ENCODE measurements at places on chromosomes 4 and X.

GRCh38 chr4:153645183-153645582 is 38.9 kb upstream of the TLR2 start:
- DNase-seq: no peak

DNA sequence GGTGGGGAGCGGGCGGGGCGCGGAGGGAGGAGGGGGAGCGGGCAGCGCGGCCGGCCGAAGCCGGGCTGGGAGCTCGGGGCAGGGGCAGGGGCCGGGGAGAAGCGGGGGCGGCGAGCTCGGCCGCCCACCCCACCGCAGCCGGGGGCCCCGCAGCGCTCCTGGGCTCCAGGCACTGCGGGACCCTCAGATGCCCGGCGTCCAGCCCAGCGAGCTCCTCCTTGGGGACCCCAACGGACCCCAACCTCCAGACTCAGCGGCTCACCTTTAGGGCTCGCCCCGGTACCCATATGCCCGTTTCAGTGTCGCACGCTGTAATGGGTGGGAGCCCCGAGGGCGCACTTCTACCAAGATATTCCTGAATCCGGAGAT is 357 bp upstream of the ADGRG2 start:
- DNase-seq: no peak

GRCh38 chr4:72555377-72555831 is 13.6 kb downstream of the ADAMTS3 start:
- DNase-seq: no peak

- DNase-seq: no peak
These were observed 24.7 kb downstream of the SEC24D start for GRCh38 chr4:118810991-118811764.

- DNase-seq: no peak
These were observed 708.6 kb downstream of the C4orf33 start for GRCh38 chr4:129804461-129804981.

DNA sequence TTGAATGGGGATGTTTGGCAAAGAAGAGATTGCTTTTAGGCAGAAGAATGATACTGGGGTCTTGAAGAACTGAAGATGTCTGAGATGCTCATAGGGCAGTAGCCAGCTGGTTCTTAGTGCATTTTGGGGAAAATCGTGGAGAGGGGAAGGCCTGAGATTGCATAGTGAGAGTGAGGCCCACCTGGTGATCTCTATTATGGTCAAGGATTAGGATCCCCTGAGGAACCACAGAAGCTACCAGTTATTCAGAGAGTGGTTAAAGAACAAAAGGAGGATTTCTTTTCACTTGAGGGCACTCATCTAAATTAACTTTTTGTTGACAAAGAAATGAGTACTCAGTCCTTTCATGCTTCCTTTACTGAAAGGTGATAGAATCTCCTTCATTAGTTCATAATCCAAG is 271.3 kb upstream of the HAND2 start:
- DNase-seq: no peak

GRCh38 chr4:151930372-151930771 is 169.6 kb upstream of the GATB start:
- DNase-seq: no peak

GRCh38 chrX:117871796-117872195 is 244.8 kb downstream of the KLHL13 start:
- DNase-seq: no peak

GRCh38 chr4:53043891-53044650 is 182.0 kb downstream of the RASL11B start:
- DNase-seq: no peak

GRCh38 chr4:142909908-142910307 is 63.8 kb upstream of the INPP4B start:
- no peak for DNase-seq

- no peak for DNase-seq
These were observed 62.3 kb downstream of the FAM193A start for GRCh38 chr4:2598511-2599303.

DNA sequence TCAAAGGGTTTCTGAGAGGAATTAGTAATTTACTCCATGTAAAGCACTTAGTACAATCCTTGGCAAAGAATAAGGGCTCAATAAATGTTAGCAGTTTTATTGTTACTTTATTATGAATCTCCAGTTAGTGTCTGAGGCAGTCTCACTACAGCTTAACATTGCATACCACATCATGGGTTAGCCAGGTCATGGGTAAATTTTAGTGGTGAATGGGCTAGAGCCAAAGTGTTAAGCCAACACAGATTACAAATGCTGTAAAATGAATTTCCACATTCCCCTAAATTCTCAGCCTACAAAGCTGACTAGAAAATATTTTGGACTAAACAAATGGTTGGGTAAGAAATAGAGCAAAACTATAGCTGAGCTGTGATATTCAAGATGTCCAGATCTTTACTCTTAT is 72.4 kb downstream of the NRK start:
- DNase-seq: no peak

DNA sequence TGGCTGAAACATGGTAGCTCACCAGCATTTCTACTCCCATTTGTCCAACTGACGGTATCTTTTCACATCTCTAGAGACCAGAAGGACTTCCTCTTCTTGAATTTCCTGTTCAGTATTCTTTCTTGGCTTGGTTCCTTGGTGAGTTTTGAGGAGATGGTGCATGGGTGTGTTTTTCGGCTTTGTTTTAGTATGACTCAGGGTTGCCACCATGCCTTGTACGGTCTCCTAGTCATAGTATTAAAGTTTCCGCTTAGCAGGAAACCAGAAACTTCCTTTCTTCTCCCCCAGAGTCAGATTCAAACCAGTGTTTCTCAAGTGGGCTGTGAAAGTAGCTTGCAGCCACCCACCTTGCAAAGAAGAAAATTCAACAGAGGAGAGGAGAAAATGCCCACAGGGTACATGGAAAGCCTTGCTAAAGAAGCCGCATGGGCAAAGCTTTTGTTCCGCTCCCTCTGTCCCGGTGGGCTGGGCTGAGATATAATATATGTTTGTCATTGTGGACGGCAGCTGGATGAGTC is 5.7 kb downstream of the CD99 start:
- DNase-seq: no peak

DNA sequence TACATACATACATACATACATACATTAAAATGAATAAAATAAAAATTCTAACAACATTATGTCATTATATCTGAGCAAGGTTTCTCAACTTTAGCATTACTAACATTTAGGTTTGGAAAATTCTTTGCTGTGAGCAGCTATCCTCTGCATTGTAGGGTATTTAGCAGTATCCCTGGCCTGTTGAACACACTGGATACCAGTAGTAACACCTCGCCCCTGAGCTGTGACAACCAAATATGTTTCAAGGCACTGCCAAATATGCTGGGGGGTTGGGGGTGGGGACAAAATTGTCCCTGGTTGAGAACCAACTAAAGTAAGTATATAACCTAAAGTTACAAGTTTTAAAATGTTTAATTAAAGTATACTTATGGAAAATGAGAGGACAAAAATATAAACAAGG is 860.9 kb upstream of the FTHL17 start:
- DNase-seq: no peak

DNA sequence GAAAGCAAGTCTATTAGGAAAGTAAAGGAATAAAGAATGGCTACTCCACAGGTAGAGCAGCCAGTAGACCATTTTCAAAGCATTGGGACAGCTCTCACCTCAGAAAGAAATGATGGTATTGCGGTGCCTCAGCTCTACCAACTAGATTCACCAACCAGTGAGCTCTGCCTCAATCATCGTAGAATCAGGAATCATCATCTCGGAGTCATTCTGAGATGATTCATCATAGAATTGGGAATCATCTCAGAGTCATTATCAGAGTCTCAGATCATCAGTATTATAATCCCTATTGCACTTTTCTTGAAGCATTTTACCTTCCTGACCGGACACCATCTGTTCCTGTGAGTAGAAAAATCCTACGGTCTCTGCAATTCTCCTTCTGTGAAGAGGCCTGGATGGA is 17.5 kb upstream of the SAT1 start:
- DNase-seq: no peak

DNA sequence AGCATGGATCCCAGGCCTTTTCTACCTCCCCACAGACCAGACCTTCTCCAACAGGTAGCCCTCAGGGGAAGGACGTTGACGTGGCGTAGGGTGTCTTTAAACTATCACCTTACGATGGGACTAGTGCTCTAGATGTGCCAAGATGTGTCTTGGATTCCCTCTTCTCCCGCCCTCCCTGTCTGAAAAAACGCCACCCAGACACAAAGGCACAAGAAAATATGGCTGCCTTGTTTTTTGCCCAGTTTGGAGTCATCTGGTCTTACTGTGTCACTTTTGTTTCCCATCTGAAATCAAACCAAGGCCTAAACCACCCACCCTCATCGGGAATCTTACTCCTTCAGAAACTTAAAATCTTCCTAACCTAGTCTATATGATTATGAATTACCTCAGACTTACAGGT is 235.4 kb downstream of the OR13H1 start:
- DNase-seq: no peak

GRCh38 chr4:151276787-151277562 is at the start of gene PRSS48:
Gene PRSS48, plus strand, starts transcription at chr4:151277161. Its CDS starts 12 bp downstream, at chr4:151277173.
- peak; percentile 13 for DNase-seq

DNA sequence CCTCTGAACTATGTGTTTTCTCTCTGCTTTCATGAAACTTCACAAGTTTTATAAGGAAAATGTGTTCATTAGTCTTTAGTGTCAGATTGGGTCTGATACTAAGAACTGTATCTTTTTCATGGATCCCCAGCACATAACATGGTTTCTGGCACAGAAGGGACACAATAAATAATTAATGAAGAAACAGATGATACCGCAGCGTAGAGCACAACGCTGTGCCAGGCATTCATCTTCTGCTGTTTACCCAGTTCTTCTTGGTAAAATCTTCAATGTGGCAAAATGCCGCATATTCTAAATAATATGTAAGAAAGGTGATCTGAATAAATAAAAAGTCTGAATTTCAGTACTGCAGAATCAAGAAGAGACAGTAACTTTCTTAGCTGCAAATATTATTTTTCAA is 12.3 kb downstream of the SCARB2 start:
- DNase-seq: no peak

- DNase-seq: no peak
These were observed 282.1 kb downstream of the GABRG1 start for GRCh38 chr4:45841791-45842190.

- no peak for DNase-seq
These were observed 1.8 kb downstream of the STIM2 start for GRCh38 chr4:26862381-26862915.

Measured in activated CD4-positive, alpha-beta T cell treated with anti-CD3 and anti-CD28 coated beads for 24 hours (primary cell).